Activated T-helper 17 cell treated with anti-CD3 and anti-CD28 coated beads, Interleukin-2, amount 50 U/mL, for 72 hours (primary cell): ENCODE measurements at places on chromosomes 1 and 21.

- ATAC-seq: no peak
These were observed 3.0 kb downstream of the SLC27A3 start for GRCh38 chr1:153778051-153778823.

GRCh38 chr1:244160455-244161235, 109.6 kb downstream of the ZBTB18 start:
- ATAC-seq: no peak

GRCh38 chr1:94279038-94279437, 41.7 kb upstream of the ARHGAP29 start:
- no peak for ATAC-seq

- no peak for ATAC-seq
These were observed 3.4 kb downstream of the PRPF38B start for GRCh38 chr1:108695535-108695934.

GRCh38 chr1:104921525-104921924, 1171.8 kb downstream of the AMY1C start:
- no peak for ATAC-seq

GRCh38 chr21:46187814-46188213, 3.6 kb upstream of the SPATC1L start:
- ATAC-seq: no peak

- no peak for ATAC-seq
These were observed 1.6 kb downstream of the GNPAT start for GRCh38 chr1:231242516-231243198.

GRCh38 chr1:4551706-4552105, 102.7 kb upstream of the AJAP1 start:
- no peak for ATAC-seq

DNA sequence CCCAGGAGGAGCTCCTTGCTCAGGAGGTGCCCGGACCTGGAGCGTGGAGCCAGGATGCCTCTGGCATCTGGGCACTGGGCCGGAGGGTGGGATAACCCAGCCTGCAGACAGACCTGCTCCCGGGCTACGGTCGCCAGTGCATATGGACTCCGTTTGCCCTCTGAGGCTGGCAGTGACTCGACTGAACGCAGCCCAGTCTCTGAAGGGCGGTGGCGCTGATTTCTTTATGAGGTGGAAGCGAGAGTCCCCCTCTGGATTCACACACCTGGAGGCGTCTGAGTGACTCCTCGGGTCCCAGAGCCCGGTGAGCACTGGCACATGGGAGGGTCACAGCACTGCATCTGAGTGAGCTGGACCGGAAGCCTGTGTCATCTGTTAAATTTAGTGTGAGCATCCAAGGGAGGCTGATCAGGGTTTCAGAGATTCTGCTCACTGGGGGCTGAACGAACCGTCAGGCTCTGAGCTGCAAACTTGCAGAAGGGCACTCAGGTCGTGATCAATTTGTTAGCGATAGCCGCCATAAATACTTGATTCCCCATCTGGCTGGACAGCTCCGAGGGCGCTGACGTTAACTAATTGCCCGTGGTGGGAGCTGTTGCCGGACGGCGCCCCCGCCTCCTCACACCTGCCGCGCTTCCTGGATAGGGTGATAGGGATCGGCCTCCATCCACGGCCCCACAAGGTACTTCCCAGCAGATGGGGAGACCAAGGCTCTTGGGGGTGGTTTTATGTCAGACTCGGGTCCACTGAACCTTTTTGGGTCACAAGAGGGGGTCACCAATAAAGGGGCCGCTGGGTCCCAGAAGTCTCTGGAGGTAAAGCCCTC, 60.7 kb upstream of the TTC34 start:
- no peak for ATAC-seq

DNA sequence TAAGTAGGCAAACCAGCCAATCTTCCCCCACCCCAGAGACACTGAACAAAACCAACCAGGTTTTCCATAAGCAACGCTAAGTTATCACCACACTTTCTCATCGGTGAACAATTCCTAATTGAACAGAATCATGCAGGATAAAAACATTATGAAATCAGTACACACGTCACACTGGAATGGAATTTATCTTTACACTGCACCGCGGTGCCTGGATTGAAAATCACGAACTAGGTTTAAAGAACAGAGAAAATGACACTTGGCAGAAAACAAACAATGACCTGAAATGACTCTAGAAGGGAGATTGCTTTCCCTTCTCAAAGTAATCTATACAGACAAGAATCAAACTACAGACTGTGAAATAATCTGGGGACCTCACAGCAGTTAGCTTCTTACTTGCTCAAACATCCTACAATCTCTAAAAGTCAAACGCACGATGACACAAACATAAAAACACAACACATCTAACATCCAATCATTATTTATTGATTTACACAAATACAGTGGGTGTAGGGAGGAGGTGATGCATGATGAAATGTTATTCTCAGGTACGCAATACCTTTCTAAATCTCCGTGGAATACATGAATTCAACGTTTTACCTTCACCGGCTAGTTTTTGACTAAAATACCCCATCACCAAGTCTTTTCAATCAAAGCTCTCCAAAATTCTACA, 1.9 kb downstream of the EIF4G3 start:
- ATAC-seq: no peak

GRCh38 chr21:46518983-46519583, 60.4 kb downstream of the DIP2A start:
- ATAC-seq: no peak

DNA sequence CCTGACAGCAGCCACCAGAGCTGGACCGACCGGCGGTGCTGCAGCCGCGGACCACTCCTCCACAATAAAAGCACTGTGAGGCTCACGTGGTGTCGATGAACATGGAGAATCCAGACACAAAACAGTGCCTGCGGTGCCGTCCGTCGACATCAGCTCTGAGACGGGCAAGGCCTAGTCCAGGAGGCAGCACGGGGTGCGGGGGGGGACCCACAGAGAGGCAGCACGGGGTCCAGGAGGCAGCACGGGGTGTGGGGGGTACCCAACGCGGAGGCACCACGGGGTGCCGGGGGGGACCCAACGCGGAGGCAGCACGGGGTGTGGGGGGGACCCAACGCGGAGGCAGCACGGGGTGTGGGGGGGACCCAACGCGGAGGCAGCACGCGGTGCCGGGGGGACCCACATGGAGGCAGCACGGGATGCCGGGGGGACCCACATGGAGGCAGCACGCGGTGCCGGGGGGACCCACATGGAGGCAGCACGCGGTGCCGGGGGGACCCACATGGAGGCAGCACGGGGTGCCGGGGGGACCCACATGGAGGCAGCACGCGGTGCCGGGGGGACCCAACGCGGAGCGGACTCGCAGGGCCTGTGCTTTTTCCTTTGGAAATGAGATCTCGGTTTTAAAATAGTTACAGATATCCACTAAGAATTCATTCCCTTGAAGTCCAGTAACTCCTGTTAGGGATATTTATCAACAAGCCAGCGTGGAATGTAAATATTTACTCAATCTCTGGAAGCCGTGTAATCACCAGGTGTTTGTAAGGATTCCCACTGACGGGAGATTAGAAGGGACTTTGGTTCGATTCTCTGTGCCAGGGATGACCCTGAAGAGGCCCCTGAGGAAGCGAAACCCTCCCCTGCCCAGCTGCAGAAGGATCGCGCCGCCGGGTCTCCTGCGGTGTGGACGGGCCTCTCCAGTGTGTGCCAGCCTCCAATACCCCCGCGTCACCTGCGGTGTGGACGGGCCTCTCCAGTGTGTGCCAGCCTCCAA, 52.1 kb downstream of the COL6A1 start:
- ATAC-seq: no peak

DNA sequence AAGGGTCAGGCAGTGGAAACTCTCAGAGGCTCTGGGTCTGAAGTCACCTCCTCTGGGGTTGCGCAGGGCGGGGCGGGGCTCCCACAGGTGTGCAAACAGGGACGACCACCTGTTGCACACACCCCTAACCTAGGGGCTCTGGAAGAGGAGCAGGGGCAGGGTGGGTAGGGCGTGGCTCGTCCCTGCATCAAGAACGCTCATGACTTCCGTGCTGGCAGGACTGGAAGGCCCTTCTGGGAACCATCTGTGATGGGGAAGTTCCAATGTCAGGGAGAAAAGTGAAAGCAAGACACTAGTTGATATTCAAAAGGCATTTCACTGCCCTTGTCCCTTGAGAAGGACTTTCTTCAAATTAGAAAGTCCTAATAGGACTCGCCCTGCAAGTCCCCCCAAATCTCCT, 22.1 kb upstream of the CLSTN1 start:
- no peak for ATAC-seq

GRCh38 chr1:235246022-235246948, 81.7 kb downstream of the ARID4B start:
- ATAC-seq: peak; percentile 50

GRCh38 chr1:187396226-187396625, 567.5 kb downstream of the PLA2G4A start:
- no peak for ATAC-seq

DNA sequence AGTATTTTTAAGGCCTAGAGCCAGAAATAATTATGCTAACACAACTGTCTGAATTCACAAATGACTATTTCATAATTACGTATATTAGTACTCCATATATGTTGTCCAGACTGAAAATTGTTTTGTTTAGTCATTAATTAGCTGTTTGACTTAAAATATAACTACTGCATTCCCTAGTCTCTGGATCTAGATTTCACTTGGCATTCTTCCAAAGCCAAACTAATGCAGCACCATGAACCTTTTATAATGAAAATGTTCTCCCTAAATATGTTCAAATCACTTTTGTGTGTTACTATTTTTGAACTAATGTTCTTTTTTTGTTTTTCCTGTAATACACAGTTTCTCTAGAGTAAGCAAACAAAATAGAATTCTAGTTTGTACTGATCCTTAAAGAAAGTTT, 46.1 kb downstream of the CAMTA1 start:
- no peak for ATAC-seq

DNA sequence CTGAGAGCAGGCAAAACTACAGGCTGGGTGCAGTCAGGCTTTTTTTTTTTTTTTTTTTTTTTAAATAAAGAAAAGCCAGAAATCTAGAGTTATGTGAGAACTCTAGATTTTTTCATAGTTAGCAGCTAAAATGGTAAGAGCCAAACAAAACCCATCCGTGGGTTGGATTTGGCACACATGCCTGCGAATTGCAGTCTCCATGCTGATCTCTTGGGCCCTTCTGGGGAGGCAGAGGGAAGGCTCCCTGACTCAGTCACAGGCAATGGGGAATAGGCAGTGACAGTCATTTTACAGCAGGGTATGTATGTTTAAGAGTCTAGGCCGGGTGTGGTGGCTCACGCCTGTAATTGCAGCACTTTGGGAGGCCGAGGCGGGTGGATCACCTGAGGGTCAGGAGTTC, 2.6 kb downstream of the TXLNA start:
- no peak for ATAC-seq

DNA sequence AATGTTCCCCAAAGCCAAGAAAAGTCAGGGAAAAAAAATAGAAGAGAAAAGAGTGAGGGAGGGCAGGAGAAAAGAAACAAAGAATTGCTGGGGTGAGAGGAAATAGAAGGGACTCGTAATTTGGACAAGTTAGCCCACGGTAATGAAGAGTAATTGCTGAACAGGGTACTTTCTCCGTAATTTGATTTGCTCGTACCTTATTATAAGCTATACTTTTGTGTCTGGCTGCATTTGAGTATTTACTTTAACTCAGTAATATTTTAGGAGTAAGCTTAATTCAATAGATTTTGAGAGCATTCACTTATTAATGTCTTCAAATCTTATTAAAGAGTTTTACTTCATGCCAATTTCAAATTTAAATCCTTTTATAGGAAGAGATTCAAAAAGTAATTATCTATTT, 527.5 kb downstream of the COL11A1 start:
- ATAC-seq: no peak

DNA sequence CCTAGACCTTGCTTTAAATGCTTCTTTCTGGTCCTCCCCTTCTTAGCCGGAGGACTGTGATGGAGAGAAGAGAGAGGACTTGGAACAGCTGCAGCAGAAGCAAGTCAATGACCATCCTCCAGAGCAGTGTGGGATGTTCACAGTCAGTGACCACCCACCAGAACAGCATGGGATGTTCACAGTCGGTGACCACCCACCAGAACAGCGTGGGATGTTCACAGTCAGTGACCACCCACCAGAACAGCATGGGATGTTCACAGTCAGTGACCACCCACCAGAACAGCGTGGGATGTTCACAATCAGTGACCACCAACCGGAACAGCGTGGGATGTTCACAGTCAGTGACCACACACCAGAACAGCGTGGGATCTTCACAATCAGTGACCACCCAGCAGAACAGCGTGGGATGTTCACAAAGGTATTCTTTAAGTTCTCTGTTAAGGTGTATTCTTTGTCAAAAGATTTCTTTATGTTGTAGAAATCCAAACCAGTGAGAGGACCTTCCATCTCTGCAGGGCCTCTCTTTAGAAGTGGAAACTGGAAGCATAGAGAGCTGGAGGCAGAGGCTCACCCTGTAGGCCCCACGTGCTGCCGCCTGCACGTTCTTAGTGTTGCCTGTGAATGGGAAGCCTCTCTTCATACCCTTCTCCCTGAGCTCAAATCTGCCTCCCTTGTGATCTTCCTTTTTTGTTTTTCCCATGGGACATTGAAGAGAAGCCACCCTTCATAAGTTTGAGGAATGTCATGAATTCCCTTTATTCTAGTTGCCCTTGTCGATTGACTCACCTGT, 10.6 kb downstream of the PCNT start:
- ATAC-seq: no peak

DNA sequence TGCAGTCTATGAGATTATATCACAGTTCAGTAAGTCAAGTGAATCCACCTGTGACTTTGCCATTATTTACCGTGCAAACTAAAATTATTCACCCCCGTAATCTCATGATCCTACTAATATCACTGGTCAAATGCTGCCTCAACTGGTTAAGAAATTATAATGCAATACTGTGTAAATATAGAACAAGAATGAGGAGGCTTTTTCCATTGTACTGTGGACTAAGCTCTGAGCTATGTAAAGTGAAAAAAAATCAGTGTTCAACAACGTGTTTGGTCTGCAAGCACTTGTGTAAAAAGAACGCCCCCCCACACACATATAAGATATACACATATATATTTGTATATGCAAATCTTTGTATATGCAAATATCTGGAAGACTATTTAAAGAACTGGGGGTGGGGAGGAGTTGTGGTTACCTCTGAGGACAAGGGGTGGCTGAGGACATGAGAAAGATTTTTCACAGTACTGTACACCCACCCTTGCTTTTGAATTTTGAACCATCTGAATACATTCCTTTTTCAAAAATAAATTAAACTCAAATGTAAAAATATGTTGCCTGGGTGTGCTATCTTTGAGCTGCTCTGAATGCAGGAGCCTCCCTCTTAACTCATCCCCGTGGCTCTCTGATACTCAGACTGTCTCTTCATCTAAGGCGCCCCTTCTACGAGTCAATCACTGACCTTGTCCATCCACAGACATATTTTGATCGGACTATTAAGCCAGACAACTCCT, 57.0 kb downstream of the PTP4A2 start:
- no peak for ATAC-seq

GRCh38 chr1:234089396-234089795, 184.9 kb downstream of the SLC35F3 start:
- no peak for ATAC-seq

DNA sequence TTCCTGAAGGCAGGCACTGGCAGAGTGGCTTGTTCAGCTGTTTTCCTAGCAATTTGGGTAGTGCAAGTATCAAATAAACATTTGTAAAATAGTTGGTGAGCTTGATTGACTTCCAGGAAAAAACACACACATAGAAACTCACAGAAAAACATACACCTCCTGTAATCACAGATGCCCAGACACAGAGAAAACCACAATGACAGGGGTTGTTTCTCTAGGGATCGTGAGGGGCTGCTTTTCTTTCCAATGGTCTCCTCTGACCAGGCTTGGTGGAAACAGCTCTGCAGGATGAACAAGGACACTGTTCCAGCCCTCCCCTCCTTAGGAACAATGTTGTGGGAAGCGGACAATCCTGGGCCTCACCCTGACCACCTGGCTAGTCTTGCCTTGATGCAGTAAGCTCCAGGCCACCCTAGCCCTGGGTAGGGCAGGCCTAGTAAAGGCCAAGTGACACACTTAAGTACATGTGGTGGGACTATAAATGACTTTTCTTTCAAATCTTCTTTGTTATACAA, 142.5 kb upstream of the HMGB4 start:
- no peak for ATAC-seq
